ENCODE measurements at places on chromosomes 1 and 21.
A peak's percentile ranks its signal among the peaks of the same experiment; 100 is the strongest.

- no peak for DNase-seq
Observed at GRCh38 chr1:228862542-228863505, 127.5 kb downstream of the RHOU start.

GRCh38 chr1:32496127-32496526 lies 31.3 kb downstream of the ZBTB8B start:
- DNase-seq: no peak

- no peak for DNase-seq
Observed at GRCh38 chr1:25907601-25908000, 1.4 kb upstream of the STMN1 start.

DNA sequence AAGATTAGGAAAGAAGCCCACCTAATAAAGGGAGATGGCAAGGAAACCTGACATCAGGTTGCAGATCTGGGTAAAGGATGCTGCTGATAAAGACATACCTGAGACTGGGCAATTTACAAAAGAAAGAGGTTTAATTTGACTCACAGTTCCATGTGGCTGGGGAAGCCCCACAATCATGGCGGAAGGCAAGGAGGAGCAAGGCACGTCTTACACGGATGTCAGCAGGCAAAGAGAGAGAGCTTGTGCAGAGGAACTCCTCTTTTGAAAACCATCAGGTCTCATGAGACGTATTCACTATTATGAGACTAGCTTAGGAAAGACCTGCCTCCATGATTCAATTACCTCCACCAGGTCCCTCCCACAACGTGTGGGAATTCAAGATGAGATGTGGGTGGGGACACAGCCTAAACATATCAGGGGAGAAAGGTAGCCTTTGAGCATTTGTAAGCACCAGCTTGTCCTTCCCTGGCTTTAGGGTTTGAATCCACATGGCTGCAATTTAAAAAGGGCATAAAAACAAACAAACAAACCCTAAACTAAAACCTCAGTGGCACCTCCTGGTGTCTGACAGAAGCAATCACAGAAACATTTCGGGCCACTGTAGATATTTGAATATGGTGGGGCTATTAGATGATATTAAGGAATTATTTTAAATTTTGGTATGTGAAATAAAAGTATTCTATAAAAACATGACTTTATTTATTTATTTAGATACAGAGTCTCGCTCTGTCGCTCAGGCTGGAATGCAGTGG lies 33.1 kb downstream of the SLC2A7 start:
- DNase-seq: no peak

GRCh38 chr1:57788313-57788712 lies 364.5 kb upstream of the DAB1 start:
- no peak for DNase-seq

DNA sequence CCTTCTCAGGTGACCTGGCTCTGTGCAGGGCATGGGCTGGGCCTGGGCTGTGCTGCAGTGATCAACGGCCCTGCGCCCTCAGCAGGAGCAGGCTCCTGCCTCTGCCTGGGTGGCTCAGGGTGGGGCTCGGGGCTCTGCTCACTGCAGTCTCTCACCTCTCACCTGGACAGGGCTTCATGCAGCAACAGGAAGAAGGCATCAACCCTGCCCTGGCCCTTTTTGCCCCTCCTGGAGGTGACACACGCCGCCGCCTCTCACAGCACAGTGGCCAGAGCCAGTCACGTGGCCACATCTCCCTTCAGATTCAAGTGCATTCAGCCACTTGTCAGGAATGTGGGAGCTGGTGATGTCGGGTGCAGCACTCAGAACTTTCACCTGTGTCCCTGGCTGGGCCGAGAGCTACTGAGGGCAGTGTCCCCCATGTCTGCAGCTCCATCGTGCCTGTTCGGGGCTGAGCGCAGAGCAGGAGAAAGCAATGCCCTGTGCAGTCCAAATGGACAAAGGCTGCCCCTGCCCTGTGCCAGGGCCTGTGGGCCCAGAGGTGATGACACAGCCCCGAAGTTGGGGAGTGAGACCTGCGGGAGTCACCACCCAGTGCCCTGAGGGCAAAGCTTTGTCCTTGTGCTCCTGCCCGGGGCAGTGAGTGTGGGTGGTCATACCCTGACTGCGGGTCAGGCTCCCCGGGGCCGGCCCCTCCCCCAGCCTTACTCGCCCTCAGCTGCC lies 314.0 kb downstream of the PTPRU start:
- DNase-seq: no peak

GRCh38 chr1:94205639-94206038 lies 31.7 kb downstream of the ARHGAP29 start:
- DNase-seq: no peak

DNA sequence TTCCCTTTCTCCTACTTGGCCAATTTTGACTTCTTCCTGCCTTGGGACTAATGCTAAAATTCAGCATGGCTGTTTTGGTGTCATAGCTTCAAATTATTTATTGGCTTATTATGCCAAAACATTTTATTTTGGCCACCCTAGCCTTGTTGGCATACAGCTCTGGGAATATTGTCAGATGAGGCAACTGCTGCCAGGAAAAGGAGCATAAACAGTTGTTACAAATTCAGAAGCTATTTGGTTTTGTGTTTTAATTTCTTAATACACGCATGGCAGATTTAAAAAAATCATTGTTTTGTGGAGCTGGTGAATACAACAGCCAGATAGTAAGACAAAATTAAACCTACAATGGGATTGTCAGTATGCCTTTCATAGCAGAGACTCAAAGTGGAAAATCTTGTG lies 66.8 kb upstream of the BCL10 start:
- DNase-seq: no peak

- DNase-seq: no peak
Observed at GRCh38 chr1:17539118-17539476, 401 bp upstream of the ARHGEF10L start.

DNA sequence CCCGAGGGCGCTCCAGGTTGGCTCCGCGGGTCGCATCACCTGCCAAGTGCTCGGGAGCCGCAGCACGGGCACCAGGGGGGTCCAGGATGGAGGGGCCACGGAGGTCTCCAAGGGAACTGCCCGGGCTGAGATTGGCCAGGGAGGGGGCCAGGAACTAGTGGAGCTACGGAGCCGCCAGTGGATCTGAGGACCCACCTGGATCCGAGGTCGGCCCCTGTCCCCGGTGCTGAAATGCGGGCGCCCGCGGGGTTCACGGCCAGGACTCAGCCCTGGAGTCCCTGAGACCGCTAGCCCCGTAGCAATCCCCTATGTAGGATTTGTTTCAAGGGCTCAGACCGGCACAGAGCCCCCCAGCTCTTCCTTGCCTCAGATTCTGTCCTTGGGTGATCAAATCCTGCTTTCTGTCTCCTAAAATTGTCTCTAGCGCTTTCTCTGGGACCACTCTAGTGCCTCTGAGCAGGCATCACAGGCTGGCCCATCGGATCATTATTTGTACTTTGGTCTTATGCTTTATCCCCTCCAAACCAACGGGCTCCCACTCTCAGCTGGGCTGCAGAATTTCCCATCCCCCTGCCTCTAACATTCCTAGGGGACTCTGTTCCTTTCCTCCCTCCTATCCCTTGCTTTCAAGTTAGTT lies 27.3 kb downstream of the KIAA2013 start:
- no peak for DNase-seq

DNA sequence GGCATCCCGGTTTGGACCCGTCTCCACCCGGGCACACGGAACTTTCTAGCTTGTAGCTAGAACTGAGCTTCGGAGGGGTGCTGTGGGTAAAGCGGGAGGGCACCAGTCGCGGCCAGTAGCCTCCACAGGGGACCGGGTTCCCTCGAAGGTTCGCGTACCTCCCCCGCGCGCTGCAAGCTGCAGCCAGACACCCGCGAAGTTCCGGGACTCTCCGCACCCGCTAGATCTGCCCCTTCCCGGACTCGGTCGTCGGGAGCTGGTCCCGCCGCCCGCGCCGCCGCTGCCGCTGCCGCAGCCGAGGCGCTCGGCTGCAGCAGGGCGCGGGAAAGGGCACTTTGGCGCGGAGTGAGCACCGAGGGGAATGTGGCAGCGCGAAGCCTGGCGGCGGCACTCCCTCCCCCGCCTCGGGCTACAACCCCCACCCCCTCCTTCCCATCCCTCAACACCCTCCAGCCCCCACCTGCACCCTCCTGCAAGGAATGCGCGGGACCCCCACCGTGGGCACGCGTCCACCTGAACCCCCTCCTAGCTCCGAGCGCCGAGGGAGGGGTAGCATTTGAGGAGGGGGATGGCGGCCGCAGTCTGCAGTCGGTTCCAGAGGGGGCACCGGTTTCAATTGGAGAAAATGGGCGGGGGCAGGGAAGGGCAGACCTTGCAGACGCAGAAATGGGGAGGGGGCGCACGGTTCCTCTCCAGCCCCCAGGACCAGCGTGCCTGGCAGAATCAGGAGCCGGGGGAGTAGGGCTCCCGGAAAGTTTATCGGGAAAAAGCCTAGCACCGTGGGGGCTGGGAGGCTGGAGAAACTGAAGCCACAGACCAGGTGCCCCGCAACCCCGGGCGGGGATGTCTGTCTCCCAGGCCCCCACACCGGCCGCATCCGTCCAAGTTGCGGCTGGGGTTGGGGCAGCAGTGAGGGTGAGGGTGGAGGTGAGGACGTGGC lies 968 bp downstream of the CSMD2 start:
- DNase-seq: peak; percentile 14

DNA sequence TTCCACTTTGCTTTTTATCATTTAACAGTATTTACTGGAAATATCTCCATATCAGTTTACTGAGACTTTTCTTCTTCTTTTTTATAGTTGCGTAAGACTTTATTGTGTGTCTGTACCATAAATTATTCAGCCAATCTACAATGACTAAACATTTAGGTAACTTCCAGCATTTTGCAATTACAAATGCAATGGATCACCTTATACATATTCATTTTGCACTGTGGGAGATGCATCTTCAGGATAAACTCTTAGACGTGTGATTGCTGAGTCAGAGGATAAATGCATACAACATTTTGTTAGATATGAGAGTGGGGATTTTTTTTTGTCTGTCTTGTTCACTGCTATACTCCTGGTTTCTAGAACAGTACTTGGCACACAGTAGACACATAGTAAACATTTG lies 95.7 kb upstream of the GCLM start:
- no peak for DNase-seq

DNA sequence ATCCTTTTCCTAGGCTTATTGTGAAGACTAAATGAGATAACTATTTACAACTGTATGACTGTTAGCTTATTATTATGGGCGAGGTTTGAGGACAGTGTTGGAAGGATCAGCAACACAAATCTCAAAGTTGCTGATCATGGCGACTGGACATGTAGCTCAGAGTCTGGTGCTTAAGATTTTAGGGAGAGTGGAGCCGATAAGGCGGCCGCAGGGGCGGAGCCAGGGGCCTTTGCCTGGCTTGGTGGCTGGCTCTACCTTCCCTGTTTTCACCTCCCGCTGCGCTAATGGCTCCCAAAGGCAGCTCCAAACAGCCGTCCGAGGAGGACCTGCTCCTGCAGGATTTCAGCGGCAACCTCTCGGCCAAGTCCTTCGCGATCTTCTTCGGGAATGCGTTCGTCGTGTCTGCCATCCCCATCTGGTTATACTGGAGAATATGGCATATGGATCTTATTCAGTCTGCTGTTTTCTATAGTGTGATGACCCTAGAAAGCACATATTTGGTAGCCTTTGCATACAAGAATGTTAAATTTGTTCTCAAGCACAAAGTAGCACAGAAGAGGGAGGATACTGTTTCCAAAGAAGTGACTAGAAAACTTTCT lies 45.5 kb downstream of the GIPC2 start:
- DNase-seq: no peak
